ENCODE measurements at places on chromosomes 2 and 18. TPM values are rescaled to one million over a fixed set of nuclear protein-coding genes. Genes with fewer than 3 reads are reported as not detected.

DNA sequence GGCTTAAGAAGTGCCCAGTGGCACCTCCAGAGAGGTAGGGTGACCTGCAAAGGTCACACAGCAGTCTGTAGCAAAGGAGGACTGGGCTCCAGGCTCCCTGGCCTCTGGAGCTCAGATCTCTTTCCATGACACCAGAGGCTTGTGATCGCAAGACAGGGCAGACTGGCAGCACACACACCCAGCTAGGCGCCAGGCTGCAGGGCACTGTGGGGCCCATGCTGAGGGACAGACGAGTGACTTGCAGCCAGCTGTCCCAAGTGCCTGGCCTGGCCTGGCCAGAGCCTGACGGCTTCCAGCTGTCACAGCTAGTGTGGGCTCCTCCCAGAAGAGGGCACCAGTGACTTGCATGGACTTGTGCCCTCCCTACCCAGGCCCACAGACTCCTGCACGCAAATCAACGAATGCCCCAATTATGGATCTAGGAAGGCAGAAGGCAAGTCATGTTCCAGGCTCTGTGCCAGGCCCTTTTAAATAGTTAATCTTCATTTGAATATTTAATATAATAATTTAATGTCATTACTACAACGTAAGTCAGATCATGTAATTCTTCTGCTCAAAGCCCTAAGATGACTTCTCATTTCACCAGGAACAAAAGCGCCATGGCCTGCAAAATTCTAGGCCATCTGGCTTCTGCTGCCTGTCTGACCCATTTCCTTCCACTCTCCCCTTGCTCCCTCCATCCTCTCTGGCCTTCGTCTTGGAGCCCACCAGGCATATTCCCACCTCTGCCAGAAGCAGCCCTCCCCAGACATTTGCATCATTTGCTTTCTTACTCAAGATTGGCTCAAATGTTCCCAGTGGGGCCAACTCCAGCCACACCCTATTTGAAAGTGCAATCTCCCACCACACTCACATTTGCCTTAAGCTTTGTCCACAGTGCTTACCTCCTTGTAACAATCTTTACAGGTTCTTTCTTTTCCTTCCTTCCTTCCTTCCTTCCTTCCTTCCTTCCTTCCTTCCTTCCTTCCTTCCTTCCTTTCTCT lies 3.7 kb upstream of the SPEG start:
- DNase-seq: peak; percentile 77

DNA sequence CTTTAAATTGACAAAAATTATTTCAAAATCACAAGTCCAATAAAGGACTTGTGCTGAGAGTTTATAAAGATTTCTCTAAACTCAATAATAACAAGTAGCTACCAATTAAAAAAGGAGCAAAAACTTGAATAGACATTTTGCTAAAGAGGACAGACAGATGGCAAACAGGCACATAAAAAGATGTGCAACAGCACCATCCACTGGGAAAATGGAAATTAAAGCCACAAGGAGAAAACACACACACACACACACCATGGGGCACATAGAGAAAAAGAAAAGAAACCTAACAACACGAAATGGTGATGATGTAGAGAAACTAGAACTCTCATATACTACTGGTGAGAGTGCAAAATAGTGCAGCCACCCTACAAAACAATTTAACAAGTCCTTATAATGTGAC lies 12.6 kb upstream of the SLC9A4 start:
- no peak for DNase-seq

The NT5DC4 gene
- total RNA-seq: not detected

- no peak for DNase-seq
These were observed 406.5 kb upstream of the UBE2E3 start for GRCh38 chr2:180573951-180574350.

- no peak for DNase-seq
These were observed 48.8 kb downstream of the C2orf42 start for GRCh38 chr2:70141902-70142589.

DNA sequence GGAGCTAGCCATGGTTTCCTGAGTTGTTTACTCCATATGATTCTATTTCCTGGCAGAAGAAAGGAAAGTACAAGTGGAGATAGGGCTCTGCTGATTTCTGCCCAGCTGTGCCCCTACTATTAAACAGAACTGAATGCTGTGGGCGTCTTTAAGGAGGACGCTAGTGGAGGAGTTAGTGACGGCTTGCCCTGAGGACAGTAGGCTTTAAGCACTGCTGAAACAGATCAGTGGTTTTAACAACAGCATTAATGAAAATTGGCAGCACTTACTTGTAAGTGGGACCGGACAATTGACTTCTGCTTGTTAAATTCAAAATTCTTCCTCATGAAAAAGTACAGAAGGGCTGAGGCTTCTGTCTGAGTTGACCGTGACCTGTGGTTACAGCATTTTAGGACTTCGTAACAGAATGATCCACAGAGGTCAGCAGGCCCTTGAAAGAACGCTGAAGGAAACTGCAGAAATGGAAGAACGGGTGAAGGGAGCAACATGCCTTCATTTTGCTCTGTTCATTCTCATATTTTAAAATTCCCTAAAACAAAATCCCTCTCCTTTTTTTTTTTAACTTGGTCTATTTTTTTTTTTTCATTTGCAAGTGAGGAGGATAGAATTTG lies 80.6 kb upstream of the CCDC195 start:
- DNase-seq: no peak

DNA sequence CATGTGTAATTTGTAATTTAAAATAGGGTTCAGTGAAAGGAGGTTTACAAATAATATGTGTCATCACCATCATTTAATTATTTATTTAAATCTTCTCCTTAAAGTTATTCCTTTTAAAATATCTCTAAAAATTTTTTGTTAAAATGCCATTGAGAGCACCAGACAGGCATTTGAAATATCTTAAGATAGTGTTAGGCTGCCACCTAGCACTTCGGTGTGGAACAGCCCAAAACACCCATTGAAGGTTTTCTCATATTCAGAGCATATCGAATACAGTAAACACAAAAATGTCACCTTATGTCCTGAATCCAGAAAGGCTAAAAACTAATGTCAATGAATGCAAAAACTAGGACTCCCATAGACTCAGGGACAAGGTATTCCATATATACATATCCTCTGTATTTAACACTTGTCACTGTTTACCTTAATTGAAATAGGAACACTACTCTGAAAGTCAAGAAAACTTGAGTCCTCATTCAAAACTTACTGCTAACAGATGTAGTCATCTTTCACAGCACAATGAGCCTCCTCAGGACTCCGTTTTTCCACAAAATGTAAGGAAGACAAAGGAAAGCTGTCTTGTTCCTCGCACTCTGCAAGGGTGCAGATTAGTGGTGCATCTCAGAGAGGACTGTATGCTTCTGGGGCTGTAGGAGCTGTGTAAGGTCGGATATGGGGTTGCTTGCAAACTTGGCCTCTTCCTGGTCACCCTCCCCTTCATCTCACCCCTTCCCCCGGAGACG lies 329.5 kb downstream of the PAX3 start:
- no peak for DNase-seq

- no peak for DNase-seq
These were observed 368.6 kb upstream of the TFPI start for GRCh38 chr2:187922846-187923245.

- no peak for DNase-seq
These were observed 91.8 kb upstream of the SKOR2 start for GRCh38 chr18:47343291-47343690.

DNA sequence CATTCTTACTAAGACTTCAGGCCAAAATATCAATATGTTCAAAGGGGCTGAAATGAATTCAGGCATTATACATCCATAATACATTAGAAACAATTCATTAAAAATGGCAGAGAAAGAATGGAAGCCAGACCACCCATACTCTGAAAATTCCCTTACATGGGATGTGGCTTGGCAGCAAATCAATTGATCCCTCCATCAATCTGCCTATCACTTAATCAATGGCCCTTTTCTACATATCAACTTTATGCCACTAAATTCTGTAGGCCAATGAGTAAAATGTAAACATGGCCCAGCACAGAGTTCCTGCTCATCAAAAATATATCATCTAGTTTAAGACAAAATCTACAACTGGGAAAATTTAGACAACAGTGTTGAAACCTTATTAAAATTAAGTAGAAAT lies 41.8 kb upstream of the SLC14A2 start:
- no peak for DNase-seq

DNA sequence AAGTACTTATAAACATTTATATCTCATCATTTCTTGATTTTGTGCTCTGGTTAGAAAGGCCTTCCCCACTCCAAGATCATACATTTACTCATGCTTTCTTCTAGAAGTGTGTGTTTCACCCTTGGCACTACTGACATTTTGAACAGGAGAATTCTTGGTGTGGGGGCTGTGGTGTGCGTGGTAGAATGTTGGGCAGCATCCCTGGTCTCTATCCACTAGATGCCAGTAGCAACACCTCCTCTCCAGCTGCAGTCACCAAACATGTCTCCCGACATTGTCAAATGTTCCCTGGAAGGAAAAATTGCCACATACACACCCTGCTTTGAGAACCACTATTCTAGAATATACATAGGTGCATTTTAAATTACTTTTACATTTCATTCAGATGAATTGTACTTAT lies 8.7 kb upstream of the TGIF1 start:
- DNase-seq: no peak

GRCh38 chr2:26488463-26489212 lies 10.7 kb upstream of the OTOF start:
- DNase-seq: no peak

The FAM228A gene
- total RNA-seq: 0.16 TPM

DNA sequence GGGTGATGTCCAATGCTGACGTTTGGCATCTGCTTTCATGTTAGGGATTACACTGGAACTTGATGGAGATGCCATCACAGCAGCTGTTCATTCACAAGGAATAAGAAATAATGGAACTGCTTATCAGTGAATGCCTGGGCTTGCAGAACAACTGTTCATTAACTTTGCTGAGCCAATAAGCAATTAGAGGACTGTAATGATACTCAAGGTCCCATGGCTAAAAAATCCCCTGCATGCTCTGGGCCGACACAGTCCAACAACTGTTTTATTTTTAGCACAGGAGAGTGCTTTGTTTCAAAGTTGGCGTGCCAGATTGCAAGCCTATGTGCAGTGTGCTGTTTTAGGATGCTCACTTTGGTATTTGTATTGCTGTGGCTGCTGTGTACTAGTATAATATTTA lies 408.0 kb upstream of the RGPD4 start:
- no peak for DNase-seq

DNA sequence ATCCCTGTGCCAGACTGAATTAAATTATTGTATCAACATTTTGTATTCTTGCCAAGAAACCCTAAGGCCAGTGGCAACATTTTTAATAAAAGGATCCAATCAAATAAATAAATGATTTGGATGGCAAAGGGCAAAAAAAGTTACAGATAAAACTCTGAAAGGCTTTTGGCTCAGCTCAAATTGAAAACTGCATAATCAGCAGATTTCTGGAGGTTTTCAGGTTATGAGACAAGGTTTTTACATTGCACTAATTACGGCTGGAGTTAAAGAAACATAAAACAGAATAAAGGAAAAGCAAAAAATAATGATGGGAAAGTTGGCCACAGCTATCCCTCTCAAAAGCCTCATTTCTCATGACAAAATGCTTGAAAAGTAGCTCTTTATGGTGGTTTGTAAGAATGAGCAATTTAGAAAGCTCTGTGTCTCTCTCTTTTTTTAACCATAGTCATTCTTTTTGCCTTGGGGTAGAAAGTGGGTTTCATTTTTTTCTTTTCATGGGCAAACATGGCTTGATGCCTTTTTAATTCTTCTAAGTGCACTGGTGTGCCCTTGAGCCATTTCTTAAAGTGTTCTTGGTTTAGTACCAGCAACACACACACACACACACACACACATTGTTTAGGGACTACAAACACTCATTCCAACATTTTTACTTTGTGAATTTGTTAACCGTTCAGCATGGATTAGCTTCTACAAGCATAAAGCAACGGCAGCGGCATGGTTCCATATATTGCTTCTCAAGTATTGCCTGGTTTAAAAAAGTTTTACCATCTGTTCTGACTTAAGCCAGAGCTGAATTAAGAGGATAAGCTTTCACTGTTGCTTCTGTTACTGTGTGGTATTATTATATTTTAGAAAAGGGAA lies 747.1 kb upstream of the FSHR start:
- no peak for DNase-seq

The ALPI gene
- total RNA-seq: not detected

- no peak for DNase-seq
These were observed 13.3 kb downstream of the CHMP1B start for GRCh38 chr18:11864471-11864870.

- DNase-seq: peak; percentile 88
These were observed 21.0 kb downstream of the INPP4A start for GRCh38 chr2:98465456-98466226.

- DNase-seq: peak; percentile 78
These were observed 80.4 kb downstream of the EPB41L3 start for GRCh38 chr18:5463390-5463789.

GRCh38 chr2:183490914-183491313 lies 366.7 kb downstream of the NUP35 start:
- DNase-seq: peak; percentile 47

GRCh38 chr2:180621366-180621765 lies 359.0 kb upstream of the UBE2E3 start:
- DNase-seq: no peak

DNA sequence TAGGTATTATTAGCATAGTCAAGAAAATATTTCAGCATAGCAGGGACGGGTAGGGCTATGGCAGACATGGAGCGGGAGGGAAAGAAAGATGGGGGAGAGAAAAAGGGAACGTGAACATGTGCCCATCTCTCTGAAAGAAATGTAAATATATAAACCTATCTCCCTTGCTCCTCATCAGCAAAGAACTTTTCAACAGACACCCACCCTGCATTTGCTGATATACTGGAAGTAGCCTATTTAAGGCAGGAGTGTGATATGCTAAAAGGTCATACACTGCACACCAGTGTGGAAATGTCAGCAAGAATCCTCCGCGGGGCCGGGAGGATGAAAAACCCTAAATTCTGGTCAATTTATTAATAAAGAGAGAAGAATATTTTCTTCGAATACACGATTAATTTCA lies 1.7 kb downstream of the MBOAT2 start:
- no peak for DNase-seq

- DNase-seq: no peak
These were observed 198.0 kb downstream of the ALK start for GRCh38 chr2:29723255-29724001.
